ENCODE measurements at places on chromosomes 1 and 21.
A peak's percentile ranks its signal among the peaks of the same experiment; 100 is the strongest.

DNA sequence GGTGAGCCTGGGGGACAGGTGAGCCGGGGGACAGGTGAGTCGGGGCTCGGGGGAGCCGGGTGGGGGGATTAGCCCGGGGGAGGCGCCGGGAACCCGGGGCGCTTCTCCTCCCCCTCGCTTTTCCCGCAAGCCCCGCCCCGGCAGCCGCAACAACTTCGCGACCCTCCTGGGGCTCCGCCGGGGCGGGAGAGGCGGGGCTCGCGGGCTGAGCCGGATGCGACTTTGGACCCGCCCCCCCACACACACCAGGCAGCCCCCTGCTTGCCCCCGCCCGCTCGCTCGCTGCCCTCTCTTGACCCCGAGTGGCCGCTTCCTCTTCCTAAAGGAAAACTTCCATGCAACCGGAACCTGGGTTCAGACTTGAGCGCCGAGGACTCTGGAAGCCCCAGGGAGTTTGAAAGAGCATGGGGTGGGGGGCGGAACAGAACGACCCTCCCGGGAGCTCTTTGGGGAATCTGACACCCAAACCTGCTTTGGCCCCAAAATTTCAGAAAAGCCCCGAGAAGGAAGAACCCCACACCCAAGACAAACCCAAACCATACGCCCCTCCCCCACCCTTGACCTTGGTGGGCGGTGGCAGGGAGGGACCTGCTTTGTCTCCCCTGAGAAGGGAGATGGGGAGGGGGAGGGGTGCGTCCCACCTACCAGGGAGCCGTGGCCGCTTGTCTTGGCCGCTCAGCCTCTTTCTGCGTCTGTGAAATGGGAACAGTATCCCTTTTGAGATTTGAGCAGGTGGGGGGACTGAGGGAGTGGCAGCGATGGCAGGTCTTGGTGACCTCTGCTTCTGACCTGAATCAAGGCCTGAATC lies 550 bp downstream of the ARHGEF16 start:
- peak; percentile 34 for DNase-seq

DNA sequence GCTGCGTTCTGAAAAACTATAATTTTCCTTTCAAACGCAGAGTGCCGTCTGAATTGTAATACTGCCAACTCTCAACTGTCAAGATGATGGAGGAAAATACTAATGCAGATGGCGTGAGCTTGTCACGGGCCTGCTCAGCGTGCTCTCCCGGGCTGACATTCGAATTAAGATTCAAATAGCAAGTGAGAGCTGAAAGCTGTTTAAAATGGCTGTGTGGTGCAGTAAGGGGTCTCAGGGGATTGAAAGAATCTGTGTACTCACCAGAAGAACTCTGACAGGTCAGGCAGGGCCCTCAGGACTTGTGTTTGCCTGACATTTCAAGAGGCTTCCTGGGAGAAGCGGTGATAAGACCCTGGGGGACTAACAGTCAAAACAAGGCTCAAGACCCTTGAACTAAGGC lies 33.1 kb downstream of the ZMYND12 start:
- no peak for DNase-seq

- DNase-seq: no peak
These were observed 2.3 kb downstream of the MYOG start for GRCh38 chr1:203083463-203083921.

DNA sequence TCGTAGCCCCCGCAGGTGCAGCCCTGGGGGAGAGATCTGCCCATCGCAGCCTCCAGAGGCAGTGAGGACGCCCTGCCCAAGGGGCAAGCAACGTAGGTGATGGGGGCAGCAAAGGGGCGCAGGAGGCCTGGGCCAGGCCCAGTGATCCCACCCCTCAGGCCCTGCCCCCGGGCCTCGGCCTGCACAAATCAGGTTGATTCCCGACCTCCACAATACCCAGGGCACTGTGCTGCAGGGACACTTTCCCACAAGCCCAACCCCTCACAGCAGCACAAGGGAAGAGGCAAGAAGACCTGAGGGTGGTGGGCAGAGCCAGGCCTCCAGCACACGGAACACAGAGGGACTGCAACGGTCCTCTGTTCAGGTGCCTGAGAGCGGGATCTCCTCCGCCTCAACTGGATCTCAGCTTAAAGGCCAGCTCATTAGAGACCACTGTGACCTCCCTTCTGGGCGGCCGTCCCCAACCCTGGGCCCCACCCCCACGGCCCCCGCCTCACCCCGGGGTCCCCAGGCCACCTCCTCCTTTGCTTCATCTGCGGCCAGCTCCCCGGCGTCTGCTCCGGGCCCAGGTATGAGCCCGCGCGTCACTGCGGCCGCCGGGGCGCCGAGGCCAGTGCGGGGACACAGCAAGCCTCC lies 812 bp upstream of the ARF1 start:
- DNase-seq: no peak

DNA sequence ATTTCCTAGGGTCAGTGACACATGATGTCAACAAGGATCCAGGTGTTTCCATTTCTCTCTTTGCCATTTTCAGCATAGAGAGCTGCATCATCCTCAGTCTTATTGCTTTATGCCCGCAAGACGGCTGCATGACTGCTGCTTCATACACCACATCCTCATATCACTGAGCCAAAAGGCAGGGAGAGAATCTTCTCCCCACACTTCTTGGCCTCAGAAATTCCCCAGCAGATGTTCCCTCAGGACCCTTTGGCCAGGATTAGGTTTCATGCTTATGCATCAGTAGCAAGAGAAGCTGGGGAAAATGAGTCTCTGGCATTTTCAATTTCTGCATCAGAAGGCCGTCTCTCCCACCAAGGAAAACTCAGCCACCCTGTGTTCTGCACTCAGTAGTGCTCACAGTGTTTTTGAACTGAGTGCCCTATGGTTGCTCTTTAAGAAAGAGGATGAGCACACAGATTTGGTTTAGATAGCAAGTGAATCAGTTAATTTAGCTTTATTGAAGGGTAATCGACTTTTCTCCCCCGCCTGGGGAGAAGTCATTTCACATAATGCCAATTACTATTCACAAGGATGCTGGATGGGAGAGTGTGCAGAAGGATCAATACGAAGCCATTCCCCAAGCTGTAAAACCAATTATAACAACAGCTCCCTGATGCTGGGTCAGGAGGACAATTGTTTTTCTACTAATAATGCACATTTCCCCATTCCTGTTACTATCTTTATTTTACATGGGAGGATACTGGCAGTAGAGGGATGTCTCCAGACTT lies 360.2 kb downstream of the HHIPL2 start:
- no peak for DNase-seq

DNA sequence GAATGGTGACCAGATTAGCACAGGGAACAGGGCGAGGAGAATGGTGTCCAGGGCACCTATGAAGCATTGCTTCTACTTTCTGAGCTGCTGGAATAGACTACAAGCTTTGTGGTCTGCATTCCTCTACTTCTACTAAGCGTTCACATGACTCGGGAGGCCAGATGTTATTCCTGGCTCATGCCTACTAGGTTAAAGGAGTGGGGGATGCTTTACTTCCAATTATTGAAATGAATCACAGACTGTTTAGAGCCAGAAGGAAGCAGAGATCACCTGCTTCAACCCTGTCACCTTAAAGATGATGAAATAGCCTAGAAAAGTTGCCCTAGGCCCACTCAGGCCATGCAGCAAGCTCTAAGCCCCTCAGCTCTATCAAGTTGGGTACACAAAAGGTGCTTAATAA lies 633.5 kb downstream of the KIF26B start:
- no peak for DNase-seq

DNA sequence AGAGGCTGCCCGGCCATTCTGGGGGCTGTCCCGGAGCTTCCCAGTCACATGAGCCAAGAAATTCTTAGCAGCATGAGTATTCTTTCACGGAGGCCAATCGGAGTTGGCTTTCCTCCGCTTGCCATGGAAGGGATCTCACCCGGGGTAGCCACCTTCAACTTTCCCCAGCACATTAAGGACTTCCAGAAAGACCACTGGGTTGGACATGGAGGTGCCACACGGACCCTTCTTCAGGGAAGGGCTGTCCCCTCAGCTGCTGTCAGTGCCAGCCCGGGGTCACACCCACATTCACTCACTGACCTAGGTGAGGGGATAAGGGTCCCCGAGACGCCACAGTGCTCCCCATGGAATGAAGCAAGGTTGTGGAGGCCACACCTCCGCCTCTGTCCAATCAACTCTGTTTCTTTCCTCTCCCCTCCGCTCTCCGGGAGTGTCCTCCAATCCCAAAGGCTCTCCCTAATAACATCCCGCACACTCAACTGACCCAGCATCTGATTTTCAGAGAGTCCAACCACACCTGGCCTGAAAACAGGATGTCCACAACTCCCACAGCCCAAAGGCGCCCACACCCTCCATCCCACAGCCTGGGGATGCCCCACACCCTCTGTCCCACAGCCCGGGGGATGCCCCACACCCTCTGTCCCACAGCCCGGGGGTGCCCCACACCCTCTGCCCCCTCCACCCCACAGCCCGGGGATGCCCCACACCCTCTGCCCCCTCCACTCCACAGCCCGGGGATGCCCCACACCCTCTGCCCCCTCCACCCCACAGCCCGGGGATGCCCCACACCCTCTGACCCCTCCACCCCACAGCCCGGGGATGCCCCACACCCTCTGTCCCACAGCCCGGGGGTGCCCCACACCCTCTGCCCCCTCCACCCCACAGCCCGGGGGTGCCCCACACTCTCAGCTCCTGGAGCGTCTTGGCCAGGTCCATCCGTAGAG lies 19.4 kb downstream of the RSPH1 start:
- DNase-seq: no peak

DNA sequence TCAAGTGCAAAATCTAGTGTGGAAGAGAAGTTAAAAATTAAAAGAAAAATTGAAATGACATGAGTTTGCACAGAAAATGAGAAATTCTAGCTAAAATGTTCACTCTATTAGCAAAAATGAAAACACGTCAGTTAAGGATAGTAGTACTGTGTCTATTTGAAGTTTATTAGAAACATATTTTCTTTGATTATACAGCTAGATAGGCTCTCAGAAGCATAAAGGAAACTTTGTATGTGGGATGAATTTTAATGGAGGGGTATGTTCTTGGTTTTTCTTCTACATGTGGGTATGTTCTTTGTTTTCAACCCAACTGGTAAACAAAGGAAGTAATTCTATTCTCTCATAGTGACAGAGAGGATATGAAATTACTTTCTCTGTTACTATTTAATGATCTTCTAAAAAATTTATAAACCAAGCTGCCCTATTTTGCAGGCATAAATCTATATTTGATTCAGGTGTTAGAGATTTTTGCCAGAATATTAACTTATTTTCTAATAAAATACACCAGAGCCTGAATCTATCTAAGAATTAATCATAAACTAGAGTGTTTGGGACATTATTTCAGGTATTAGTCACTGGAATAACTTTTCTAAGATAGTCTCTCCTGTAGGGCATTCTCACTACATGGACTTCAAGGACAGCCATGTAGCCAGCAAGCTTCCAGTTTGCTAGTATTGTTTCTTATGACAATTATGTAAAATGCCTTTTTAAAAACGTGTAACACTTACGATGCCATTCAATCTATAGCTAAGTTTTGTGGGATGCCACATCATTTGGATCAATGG lies 15.8 kb downstream of the GPSM2 start:
- no peak for DNase-seq

DNA sequence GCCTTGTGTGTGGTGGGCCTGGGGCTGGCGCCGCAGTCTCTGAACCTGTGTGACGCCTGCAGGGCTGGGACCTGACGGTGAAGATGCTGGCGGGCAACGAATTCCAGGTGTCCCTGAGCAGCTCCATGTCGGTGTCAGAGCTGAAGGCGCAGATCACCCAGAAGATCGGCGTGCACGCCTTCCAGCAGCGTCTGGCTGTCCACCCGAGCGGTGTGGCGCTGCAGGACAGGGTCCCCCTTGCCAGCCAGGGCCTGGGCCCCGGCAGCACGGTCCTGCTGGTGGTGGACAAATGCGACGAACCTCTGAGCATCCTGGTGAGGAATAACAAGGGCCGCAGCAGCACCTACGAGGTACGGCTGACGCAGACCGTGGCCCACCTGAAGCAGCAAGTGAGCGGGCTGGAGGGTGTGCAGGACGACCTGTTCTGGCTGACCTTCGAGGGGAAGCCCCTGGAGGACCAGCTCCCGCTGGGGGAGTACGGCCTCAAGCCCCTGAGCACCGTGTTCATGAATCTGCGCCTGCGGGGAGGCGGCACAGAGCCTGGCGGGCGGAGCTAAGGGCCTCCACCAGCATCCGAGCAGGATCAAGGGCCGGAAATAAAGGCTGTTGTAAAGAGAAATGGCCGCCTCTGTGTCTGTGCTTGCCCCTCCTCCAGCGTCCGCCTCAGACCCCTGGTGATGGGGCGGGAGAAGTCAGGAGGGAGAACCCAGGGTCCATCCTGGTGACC lies 788 bp downstream of the ISG15 start:
- DNase-seq: no peak

DNA sequence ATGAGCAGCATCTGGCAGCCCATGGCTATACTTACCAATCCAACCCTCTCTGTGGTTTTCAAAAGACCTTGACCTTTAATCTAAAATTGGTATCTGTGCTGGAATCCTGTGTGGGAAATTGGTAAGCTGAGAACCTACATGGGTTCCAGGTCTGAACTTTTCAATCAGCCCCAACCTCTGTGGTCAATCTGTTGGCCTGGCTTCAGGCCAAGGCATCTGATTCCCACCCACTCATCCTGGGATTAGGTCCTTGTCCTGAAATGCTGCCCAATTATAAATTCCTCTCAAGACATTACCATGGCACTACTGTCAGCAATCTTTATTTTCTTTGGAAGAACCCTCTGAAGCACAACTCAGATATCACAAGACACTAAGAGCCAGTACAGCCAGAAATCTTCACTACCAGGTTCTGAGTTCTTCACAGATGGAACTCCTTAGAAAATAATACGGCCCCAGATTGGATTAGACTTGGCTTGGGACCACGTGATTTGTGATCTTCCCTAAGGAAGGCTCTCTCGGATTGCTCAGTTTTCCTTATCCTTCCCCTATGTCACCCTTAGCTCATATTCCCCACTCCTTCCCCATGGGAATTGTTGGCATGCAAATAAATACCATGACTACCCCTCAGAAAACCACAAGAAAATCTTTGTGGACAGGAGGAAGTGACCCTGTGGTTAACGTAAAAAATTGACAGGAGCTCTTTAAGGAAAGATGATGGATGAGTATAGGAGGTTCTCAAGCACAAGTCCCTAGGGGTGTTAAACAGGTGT lies 207.9 kb upstream of the ST6GALNAC5 start:
- DNase-seq: no peak

- no peak for DNase-seq
These were observed 74.0 kb downstream of the TLR5 start for GRCh38 chr1:223068900-223069665.

DNA sequence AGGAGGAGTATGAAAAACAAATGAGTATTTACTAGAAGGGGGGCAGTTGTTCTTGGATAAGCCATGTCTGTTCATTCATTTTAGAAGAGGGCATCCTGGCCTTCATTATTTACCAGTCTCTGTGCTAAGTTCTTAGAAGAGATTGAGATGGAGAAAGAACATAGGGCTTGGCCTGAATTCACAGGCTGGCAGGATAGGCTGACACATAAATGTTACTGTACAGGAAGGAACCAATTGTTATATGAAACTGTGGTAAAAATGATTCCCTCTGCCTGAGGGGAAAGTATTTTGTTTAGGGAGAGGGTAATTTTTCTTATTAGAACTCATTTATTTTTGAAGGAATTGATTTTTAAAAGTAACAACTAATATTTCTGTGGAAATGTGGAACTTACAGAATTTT lies 99.5 kb downstream of the MAN1A2 start:
- DNase-seq: no peak
